Tibial artery (tissue), 4 donors: ENCODE measurements at places on chromosomes 2 and 18.
A peak's percentile ranks its signal among the peaks of the same experiment; 100 is the strongest.

DNA sequence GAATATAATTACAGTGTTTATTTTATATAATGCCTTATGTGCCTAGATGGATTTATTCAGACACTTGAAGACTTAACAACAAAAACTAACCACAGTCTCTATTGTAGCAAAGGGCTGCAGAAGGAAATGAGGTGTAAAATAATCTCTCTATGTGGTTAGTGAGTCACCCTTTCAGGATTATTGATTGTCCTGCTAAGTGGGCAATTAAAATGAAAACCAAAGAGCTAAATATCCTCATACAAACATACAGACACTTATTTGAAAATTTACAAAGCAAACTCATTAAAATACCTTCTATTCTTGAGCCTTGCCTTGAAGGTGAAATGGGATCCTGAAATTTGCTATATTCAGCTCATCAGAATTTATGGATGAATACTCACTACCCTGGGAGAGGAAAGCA lies 27.7 kb upstream of the DCC start:
- H3K27me3 ChIP-seq = no peaks in the 10 kb centered on the region
- no peaks in the 10 kb centered on the region for H3K36me3 ChIP-seq

- H3K36me3 ChIP-seq = no peaks in the 10 kb centered on the region
- H3K4me1 ChIP-seq = no peaks in the 10 kb centered on the region
- H3K27me3 ChIP-seq = no peaks in the 10 kb centered on the region
- no peak for DNase-seq
Observed at GRCh38 chr2:53183581-53183980, 584.0 kb upstream of the CHAC2 start.

- no peaks in the 10 kb centered on the region for H3K4me1 ChIP-seq
- peaks cover 12% of the 10 kb centered on the region for H3K36me3 ChIP-seq
- H3K27ac ChIP-seq = peak overlapping the region; percentile 52
- no peak for DNase-seq
- no peak overlapping the region for H3K4me3 ChIP-seq
Observed at GRCh38 chr18:8380926-8381325, 228.3 kb upstream of the RAB12 start.

DNA sequence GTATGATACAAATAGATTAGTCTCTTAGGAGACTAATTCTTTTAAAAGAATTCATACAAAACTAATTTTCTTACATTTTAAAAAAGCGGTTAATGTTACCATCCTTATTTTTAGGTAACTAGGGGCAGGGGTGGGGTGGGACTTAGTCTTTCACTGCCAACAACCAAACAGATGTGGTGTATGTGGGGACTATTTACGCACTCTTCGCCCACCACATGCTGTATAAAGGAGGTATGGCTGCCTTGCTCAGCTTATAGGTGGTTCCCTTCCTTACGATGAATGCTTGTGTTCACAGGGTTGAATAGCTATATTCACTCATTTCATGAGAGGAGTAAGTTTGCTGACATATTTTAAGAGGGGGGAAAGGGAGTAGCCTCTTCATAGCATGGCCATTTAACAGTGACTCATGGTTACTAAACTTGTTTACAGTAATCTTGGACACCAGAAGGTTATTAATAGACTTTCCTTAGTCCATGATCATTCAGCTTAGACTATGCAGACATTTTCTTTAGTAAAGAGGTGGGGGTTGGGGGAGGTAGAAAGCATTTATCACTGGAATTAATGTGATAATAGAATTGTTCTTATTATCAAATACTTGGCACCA lies 61.8 kb downstream of the CAB39 start:
- H3K27ac ChIP-seq = peak overlapping the region; percentile 49
- DNase-seq = no peak
- H3K4me1 ChIP-seq = peaks cover 10% of the 10 kb centered on the region

DNA sequence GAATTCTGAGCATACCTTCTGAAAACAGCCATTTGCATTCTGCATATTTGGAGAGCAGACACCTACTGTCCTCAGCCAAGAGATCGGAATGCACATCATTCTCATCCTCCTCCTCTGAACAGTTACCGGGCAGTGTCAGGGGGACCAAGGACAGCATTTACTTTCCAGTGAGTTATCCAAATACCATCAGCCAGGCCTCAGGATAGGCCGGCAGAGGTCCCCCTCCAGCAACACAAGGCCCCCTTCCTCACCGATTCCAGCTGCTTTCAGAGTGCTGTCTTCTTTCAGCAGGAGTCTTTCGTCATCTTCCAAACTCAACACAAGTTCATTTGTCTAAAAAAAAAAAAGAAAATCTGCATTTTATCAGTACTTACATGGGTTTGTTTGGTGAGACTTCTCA lies 55.3 kb downstream of the C2orf76 start:
- no peak overlapping the region for H3K27ac ChIP-seq
- H3K4me1 ChIP-seq = peaks cover 6% of the 10 kb centered on the region
- H3K4me3 ChIP-seq = no peak overlapping the region
- no peaks in the 10 kb centered on the region for H3K27me3 ChIP-seq

DNA sequence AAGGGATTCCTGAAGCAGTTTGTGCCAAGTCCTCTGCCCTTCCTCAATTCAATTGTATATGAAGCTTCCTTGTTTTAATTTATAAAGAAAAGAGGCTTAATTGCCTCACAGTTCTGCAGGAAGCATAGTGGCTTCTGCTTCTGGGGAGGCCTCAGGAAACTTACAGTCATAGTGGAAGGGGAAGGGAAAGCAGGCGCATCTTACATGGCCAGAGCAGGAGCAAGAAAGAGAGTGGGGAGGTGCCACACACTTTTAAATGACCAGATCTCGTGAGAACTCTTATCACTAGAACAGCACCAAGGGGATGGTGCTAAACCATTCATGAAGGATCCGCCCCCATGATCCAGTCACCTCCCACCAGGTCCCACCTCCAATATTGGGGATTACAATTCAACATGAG lies 114.2 kb downstream of the SGPP2 start:
- no peaks in the 10 kb centered on the region for H3K36me3 ChIP-seq
- H3K27me3 ChIP-seq = peaks cover 6% of the 10 kb centered on the region
- no peak for DNase-seq
- no peak overlapping the region for H3K4me3 ChIP-seq
- no peak overlapping the region for H3K27ac ChIP-seq

DNA sequence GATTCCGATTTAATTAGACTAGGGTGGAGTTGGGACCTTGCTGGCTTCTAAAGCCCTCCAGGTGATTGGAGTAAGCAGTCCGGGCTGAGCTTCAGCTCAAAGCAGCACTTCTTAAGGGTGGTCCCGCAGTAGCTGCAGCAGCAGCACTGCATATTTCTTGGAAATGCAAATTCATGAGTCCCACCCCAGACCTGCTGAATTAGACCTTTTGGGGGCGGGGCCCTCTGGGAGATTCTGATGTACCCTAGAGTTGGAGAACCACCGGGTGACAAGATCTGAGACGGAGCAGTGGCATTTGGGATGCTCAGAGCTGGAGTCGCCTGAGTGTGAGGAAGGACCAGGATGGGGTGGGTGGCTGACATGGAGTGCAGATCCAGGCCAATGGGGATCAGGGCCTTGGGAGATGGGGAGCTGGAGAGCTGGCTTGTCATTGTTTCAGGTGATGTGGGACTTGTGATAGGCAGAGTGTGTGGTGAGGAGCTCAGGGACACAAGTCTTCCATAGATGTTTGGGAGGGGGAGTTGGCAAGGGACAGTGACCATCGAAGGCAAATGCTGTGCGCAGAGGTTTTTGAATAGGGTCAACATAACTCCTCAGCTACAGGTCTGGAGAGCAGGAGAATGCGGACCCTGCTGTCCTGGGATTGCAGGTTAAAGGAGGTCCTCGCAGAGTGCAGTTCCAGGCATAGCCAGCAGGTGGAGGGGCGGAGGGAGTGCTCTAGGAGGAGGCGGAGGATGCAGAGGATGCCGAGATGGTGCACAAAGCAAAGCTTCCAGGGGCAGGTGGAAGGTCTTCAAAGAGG lies 130.9 kb upstream of the RAB12 start:
- peaks cover 11% of the 10 kb centered on the region for H3K27me3 ChIP-seq
- H3K4me1 ChIP-seq = no peaks in the 10 kb centered on the region
- H3K4me3 ChIP-seq = no peak overlapping the region
- DNase-seq = no peak
- no peaks in the 10 kb centered on the region for H3K36me3 ChIP-seq

- H3K4me1 ChIP-seq = no peaks in the 10 kb centered on the region
- H3K27me3 ChIP-seq = no peaks in the 10 kb centered on the region
- no peak overlapping the region for H3K4me3 ChIP-seq
- H3K36me3 ChIP-seq = peaks cover 52% of the 10 kb centered on the region
- H3K27ac ChIP-seq = no peak overlapping the region
Observed at GRCh38 chr18:79695269-79695668, 15.7 kb downstream of the CTDP1 start.

DNA sequence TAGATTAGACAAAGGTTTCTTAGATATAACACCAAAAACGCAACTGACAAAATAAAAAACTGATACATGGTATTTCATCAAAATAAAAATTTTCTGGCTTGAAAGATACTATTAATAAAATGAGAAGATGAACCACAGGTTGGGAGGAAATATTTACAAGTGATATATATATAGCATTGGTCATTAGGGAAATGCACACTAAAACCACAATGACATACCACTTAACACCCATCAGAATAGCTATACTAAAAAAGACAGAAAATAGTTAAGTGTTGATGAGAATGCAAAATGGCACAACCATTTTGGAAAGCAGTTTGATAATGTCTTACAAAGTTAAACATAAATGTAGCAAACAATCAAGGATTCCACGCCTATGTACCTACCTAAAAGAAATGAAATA lies 83.9 kb downstream of the SLC66A3 start:
- no peak overlapping the region for H3K27ac ChIP-seq
- H3K36me3 ChIP-seq = no peaks in the 10 kb centered on the region
- peaks cover 23% of the 10 kb centered on the region for H3K4me1 ChIP-seq
- no peak for DNase-seq

- peaks cover 25% of the 10 kb centered on the region for H3K36me3 ChIP-seq
- DNase-seq = no peak
Observed at GRCh38 chr2:11286323-11286722, 58.1 kb downstream of the ROCK2 start.

DNA sequence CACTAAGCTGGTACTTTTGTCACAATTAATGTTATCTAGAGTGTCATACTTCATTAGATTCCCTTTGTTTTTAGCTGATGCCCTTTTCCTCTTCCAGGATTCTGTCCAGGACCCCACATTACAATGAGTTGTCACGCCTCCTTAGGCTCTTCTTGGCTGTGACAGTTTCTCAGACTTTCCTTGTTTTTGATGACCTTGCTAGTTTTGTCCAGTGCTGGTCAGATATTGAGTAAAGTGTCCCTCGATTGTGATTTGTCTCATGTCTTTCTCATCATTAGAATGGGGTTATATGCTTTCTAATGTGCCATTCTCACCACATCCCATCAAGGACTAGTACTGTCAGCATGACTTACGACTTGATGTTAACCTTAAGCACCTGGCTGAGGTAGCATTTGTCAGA lies 162.3 kb downstream of the FHOD3 start:
- H3K27ac ChIP-seq = no peak overlapping the region
- no peak overlapping the region for H3K4me3 ChIP-seq
- DNase-seq = no peak
- H3K36me3 ChIP-seq = no peaks in the 10 kb centered on the region
- no peaks in the 10 kb centered on the region for H3K4me1 ChIP-seq

DNA sequence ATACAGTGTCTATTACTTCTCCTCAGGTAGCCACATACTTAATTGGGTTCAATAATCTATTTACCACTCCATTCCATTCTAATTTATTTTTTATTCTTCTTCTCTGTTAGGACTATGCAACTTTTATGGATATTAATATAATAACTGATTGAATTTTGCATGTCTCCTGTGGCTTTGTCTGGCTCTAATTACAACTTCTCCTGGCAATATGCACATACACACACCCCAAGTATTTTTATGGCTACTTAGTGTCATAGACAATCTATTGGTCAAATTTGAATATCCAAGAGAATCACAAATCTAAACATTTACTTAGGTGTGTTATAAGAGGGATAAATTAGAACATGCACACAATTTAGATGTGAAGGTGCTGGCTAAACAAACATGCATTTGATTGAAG lies 73.1 kb downstream of the BOD1L2 start:
- H3K36me3 ChIP-seq = no peaks in the 10 kb centered on the region
- H3K4me3 ChIP-seq = no peak overlapping the region
- H3K4me1 ChIP-seq = no peaks in the 10 kb centered on the region
- no peaks in the 10 kb centered on the region for H3K27me3 ChIP-seq
- H3K27ac ChIP-seq = no peak overlapping the region

GRCh38 chr2:195562570-195563566 lies 94.2 kb upstream of the SLC39A10 start:
- H3K27me3 ChIP-seq = no peaks in the 10 kb centered on the region
- no peak for DNase-seq
- H3K27ac ChIP-seq = no peak overlapping the region
- no peaks in the 10 kb centered on the region for H3K4me1 ChIP-seq
- H3K4me3 ChIP-seq = no peak overlapping the region

GRCh38 chr2:17800219-17800618 lies 16.0 kb upstream of the MSGN1 start:
- H3K36me3 ChIP-seq = no peaks in the 10 kb centered on the region
- H3K4me1 ChIP-seq = no peaks in the 10 kb centered on the region
- DNase-seq = no peak
- H3K27ac ChIP-seq = no peak overlapping the region
- H3K4me3 ChIP-seq = no peak overlapping the region

DNA sequence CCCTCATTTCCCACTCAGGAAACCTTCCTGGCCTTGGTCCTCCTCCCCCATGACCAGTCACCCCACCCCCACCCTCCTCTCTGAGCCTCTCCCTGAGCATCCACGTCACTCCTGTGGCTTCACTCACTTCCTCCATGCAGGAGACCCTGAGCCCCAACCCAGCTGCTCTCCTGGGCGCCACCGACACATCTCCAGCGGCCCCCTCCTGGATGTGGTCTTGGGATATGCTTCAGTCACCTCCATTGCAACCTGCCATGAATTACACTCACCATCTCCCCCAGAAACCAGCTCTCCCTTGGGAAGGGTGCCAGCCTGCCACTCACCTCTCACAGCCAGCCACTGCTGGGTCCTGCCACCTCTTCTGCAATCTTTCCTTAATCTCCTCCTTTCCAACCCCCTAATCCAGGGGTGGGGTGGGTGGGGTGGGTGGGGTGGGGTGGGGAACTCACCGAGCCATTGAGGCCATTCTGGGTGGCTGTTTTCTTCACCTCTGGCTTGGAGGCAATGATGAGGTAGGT lies 44.8 kb downstream of the CENPO start:
- no peaks in the 10 kb centered on the region for H3K4me1 ChIP-seq
- no peaks in the 10 kb centered on the region for H3K27me3 ChIP-seq
- H3K36me3 ChIP-seq = peaks cover 97% of the 10 kb centered on the region
- DNase-seq = no peak
- H3K27ac ChIP-seq = no peak overlapping the region
- no peak overlapping the region for H3K4me3 ChIP-seq

DNA sequence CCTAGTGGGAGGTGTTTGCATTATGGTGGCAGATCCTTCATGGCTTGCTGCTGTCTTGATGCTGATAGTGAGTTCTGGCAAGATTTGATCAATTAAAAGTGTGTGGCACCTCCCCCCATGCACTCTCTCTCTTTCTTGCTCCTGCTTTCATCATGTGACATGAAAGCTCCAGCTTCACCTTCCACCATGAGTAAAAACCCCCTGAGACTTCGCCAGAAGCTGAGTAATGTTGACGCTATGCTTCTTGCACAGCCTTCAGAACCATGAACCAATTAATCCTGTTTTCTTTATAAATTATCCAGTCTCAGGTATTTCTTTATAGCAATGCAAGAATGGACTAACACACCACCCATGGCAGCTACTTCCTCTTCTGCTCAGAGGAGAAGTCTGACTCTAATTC lies 2181.4 kb upstream of the PIK3C3 start:
- DNase-seq = no peak
- H3K4me1 ChIP-seq = no peaks in the 10 kb centered on the region
- H3K4me3 ChIP-seq = no peak overlapping the region
- no peak overlapping the region for H3K27ac ChIP-seq
- H3K36me3 ChIP-seq = no peaks in the 10 kb centered on the region
